ENCODE measurements at places on chromosomes 11 and 22.

DNA sequence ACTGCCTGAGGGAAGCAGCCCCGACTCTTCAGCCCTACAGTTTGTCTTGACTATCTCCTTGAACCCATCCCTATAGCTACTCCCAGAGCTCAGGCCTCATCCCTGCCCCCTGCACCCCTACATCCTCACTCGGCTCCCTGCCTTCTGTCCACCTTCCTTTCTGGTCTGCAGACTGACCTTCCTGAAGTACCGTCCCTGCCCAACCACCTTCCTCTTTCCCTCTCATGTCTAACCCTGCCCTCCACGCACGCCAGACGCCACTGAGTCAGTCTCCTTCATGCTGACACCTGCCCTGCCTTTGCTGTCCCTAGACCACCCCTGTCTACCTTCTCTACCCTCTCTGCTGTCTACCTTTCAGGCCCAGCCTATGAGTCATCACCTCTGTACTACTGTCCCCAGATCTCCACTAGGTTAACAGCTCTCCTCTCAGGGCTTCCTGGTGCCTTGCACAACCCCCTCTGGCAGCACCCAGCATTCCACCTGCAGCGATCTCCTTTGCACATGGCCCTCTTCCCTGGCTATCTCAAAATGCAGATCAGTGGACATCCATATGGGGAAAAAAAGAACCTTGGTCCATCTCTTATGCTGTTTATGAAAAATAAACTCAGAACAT is 8.9 kb downstream of the KCTD21 start:
- no peak for DNase-seq

- no peak for DNase-seq
Measured at GRCh38 chr22:17431179-17431578, 61.9 kb downstream of the CECR2 start.

GRCh38 chr11:66846671-66847091 is 3.4 kb downstream of the RCE1 start:
- peak; percentile 18 for DNase-seq

DNA sequence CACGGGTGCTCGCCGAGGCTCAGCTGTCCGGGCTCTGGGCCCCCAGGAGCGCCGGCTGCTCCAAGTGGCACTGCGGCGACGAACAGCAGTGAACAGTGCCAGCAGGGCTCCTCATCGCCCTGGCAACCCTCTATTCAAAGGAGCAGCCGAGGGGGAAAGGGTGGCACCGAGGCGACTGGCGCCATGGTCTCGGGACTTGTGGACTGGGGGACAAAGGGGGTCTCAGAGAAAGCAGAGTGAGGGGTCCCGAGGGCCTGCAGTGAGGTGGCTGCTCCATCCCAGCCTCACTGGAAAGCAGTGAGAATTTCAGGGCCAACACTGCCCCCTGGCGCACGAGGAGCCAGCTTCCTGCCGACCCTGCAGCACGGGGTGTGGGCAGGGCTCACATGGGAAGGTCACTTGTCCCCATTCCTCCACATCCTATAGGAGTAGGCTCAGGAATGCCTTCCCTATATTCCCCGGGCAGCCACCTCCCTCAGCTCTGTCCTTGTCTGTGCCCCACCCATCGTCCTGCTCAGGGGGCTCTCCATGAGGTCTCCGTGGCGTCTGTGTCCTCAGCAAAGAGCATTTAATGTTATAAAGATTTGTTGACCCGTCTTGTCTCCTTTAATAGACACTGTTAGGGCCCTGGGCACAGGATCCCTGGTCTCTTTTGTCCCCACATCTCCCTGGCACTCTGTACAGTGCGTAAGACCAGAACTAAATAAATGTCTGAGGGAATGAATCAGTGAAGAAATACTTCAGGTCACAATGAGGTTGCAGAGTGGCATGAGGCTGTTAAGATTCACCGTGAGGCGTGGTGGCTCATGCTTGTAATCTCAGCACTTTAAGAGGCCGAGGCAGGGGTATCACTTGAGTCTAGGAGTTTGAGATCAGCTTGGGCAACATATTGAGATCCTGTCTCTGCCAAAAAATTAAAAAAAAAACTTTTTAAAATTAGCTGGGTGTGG is 26.4 kb downstream of the LRFN4 start:
- no peak for DNase-seq

DNA sequence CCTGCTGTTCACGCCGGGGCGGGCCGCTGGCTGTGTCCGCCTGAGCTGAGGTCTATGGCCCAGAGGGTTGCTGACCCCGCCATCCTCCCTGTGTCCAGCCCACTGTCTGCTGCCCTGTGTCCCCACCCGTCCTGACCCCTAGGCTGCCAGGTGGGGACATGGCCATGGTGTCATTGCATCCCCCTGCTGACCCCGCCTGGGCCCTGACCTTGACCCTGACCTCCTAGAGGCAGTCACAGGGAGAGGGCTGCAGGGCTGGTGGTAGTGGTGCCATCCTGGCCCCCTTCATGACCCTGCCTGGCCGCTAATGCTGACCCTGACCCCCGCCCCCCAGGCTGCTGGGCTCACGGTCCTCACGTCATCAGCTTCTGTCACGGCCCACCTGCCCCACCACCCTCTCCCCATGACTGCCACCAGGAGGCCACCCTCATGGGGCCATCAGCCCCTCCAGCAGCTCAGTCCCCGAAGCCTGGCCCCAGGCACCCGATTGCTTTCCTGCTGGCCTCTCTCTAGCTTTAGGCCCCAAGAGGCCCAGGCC is 285.9 kb downstream of the BRD1 start:
- no peak for DNase-seq

DNA sequence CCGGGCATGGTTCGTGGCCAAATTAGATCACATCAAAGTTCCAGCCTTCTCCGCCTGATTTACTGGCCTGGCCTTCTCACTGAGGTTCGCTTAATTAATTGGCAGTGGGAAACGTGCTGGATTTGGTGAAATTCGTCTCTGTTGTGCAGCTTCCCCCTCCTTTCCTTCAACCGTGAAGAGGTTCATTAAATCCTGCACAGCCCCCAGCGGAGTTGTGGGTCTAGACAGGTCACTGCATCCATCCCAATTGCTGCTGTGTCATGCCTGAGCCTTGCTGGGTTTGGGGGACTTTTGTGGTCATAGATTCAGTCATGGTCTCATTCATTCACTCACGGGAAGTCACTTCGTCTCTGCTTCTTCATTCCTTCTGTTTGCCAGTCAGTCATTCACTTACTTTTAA is 90.0 kb downstream of the INSC start:
- no peak for DNase-seq
